Right atrium auricular region (tissue), 2 donors: ENCODE measurements at places on chromosomes 1 and 21. TPM values are rescaled to one million over a fixed set of nuclear protein-coding genes. Genes with fewer than 3 reads are reported as not detected.

ARHGEF11 gene
- total RNA-seq: 33.5 TPM

SPRR2F gene
- not detected for total RNA-seq

NME7 gene
- total RNA-seq: 9.1 TPM

NCF2 gene
- total RNA-seq: 10.7 TPM

NBPF15 gene
- total RNA-seq: 5.5 TPM

ATP6V1G3 gene
- total RNA-seq: not detected

CD2 gene
- 0.26 TPM for total RNA-seq

LMX1A gene
- total RNA-seq: not detected

CD84 gene
- 2.5 TPM for total RNA-seq

TNNI3K gene
- total RNA-seq: 18.3 TPM

MCOLN2 gene
- 0.90 TPM for total RNA-seq

TFF2 gene
- total RNA-seq: not detected

SEMA4A gene
- 4.2 TPM for total RNA-seq

PROK1 gene
- 1.0 TPM for total RNA-seq

AMIGO1 gene
- total RNA-seq: 11.0 TPM

C1QA gene
- total RNA-seq: 107 TPM

NUCKS1 gene
- 109 TPM for total RNA-seq

MYOC gene
- 2.8 TPM for total RNA-seq

BSND gene
- total RNA-seq: not detected

HCN3 gene
- total RNA-seq: 0.41 TPM

AP4B1 gene
- 9.6 TPM for total RNA-seq

KRTAP21-2 gene
- total RNA-seq: not detected

RHBG gene
- total RNA-seq: not detected

PHGDH gene
- 23.5 TPM for total RNA-seq

TBX15 gene
- 2.1 TPM for total RNA-seq

KIF2C gene
- 1.3 TPM for total RNA-seq

CIART gene
- 4.0 TPM for total RNA-seq

FAM167B gene
- total RNA-seq: 2.1 TPM

OR10Z1 gene
- total RNA-seq: not detected

AMY2B gene
- total RNA-seq: 37.1 TPM

DHDDS gene
- total RNA-seq: 24.2 TPM

RLF gene
- total RNA-seq: 11.4 TPM

PLEKHG5 gene
- total RNA-seq: 7.9 TPM

ZNF683 gene
- total RNA-seq: not detected

TAL1 gene
- 3.1 TPM for total RNA-seq

PEA15 gene
- total RNA-seq: 69.2 TPM

CFHR3 gene
- 0.20 TPM for total RNA-seq

RIMS3 gene
- total RNA-seq: 5.5 TPM

TNNT2 gene
- 4,112 TPM for total RNA-seq

CPTP gene
- total RNA-seq: 64.1 TPM

TRAPPC3 gene
- total RNA-seq: 62.0 TPM

ATP5PB gene
- 297 TPM for total RNA-seq

PDC gene
- total RNA-seq: not detected

EXOC8 gene
- total RNA-seq: 11.8 TPM

CA6 gene
- total RNA-seq: not detected

PRELP gene
- total RNA-seq: 54.5 TPM

RBM34 gene
- 43.7 TPM for total RNA-seq

STPG1 gene
- 3.6 TPM for total RNA-seq

KRTAP13-2 gene
- not detected for total RNA-seq

UMODL1 gene
- total RNA-seq: not detected

TMED5 gene
- 81.2 TPM for total RNA-seq

FRRS1 gene
- 3.5 TPM for total RNA-seq

PCP4 gene
- 6.6 TPM for total RNA-seq

LCE1F gene
- total RNA-seq: not detected

GNG4 gene
- not detected for total RNA-seq

MMP23B gene
- total RNA-seq: 26.9 TPM
